ENCODE measurements at places on chromosomes 3 and 15.

DNA sequence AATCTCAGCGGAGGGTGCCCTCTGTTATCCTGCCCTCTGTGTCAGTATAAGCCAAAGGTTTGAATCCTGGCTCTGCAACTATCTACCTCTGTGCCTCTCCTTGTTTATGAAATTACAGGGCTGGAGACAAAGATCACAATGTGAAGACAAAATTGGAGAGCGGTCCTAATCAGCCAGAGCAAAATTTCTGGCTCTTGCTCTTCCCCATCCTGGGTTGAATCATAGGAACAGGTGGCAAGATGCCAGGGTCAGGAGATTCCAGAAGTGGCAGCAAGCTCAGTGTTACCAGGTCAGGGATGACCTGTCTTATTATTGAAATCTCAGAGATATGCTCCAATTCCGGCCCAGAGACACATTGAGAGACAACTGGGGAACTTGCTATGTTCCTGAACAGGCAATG is 2.3 kb upstream of the CCR2 start:
- no peak for DNase-seq

- peak; percentile 85 for DNase-seq
Observed at GRCh38 chr15:25690673-25691543, 172.2 kb downstream of the ATP10A start.

- DNase-seq: no peak
Observed at GRCh38 chr3:60386306-60386705, 864.9 kb downstream of the FHIT start.

GRCh38 chr15:56524915-56525314 is 60.0 kb upstream of the MNS1 start:
- peak; percentile 27 for DNase-seq

GRCh38 chr3:54846119-54846518 is 81.7 kb downstream of the LRTM1 start:
- no peak for DNase-seq

DNA sequence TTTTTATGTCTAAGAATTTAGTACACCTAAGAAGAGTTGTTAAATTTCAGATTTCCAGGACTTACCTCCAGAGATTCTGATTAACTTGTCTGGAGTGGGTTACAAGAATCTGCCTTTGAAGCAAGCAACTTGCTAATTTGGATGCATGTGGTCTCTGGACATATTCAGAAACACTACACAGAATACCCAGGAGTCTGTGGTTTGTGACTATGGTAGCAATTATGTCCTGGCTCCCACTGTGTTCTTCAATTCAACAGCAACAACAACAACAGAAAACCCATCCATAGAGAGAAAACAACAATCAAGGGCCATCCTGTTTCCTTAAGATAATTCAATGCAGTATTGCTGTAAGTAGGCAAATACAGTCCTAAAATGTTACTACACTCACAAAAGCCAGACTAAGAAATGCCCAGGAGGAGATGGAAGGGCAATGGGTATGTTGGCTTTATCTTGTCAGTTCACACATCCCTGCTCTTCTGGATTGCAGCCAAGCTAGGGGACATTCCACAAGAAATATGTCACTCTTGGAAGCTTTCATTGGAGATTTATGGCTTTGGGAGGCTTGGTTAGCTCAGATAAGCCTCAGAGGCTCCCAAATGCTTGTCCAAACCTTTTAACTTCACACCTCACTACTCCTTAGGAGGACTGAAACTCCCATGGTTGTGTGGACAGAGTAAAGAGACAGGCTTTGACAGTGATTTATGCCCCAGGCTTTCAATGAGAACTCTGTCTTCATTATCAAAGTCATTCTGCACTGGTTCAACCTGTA is 99.4 kb upstream of the MRPL3 start:
- no peak for DNase-seq

DNA sequence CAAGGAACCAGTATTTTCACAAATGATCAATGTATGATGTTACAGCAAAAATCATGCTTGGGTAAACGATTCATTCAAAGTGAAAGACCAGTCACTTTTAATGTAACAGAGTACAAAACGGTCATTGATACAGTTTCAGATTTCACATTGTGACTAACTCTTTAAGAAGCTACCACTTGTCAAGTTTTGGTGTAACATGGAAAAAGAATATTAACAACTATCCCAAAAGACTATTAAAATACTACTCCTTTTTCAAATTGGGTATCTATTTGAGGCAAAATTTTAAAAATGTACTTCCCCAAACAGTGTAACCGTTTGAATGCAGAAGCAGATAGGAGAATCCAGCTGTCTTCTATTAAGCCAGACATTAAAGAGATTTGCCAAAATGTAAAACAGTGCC is 31.7 kb downstream of the AKAP13 start:
- peak; percentile 18 for DNase-seq

- DNase-seq: no peak
Observed at GRCh38 chr15:82621970-82622369, 25.2 kb downstream of the CPEB1 start.

DNA sequence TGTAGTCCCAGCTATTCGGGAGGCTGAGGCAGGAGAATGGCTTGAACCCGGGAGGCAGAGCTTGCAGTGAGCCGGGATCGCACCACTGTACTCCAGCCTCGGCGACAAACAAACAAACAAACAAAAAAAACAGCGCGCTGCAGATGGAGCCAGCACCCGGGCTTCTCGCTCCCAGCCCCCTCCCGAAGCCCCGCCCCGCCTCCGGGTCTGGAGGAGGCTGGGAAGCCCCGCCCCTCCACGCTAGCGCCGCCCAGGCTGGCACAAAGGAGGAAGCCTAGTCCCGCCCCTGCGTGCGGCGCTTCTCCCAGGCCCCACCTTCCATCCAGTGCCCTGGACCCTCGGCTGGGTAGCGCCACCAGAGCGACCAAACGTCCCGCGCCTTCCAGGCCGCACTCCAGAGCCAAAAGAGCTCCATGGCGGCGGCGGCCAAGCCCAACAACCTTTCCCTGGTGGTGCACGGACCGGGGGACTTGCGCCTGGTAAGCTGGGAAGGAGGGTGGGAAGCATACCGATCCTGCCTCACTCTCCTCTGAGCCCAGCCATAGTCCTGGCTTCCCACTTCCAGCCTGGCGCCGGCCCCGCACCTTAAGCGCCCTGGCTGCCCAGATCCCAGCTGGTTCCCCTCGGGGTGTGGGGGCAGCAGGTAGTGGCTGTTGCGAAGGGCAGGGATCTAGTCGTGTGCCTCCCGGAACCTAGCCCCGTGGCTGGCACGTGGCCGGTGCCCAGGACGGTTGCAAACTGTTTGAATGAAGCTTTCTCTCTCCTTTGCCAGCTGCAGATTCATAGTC is at the start of gene SORD:
Gene SORD (plus strand): TSS at position 325 of the 788 bp plus-strand sequence. CDS start 89 bp downstream, at position 414.
- peak; percentile 69 for DNase-seq

DNA sequence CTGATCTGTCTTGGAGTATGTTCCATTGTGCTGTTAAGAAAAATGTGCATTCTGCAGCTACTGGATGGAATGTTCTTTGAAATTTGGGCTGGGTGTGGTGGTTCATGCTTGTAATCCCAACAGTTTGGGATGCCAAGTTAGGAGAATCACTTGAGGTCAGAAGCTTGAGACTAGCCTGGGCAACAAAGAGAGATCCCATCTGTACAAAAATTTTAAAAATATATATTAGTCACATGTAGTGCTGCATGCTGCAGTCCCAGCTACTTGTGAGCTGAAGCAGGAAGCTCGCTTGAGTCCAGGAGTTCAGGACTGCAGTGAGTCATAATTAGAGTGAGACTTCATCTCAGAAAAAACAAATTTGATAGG is 62.8 kb upstream of the PLSCR4 start:
- peak; percentile 83 for DNase-seq

DNA sequence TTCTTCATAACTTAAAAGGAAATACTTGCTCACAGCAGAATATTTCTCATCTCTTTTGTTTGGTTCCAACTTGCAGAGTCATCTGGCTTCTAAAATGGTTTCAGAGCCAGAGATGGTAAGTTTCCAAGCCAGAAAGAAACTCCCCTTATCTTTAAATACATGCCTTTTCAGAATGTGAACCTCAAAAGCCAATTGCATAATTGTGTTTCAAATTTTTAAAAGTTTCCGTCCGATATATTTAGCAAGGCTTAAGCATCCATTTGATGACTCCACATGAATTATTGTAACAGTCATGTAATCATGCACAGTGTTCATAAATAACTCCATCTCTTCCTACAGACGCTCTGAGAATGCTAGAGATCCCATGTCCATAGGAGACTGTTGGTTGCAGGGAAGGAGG is 40.6 kb upstream of the C3orf80 start:
- peak; percentile 61 for DNase-seq

GRCh38 chr3:11120091-11120805 is 34.0 kb upstream of the HRH1 start:
- no peak for DNase-seq

- no peak for DNase-seq
Observed at GRCh38 chr3:38173834-38174418, 8.6 kb downstream of the OXSR1 start.

- DNase-seq: no peak
Observed at GRCh38 chr15:32923176-32923575, 205.4 kb downstream of the GREM1 start.

GRCh38 chr15:62938825-62939224 is 103.7 kb upstream of the TPM1 start:
- no peak for DNase-seq

DNA sequence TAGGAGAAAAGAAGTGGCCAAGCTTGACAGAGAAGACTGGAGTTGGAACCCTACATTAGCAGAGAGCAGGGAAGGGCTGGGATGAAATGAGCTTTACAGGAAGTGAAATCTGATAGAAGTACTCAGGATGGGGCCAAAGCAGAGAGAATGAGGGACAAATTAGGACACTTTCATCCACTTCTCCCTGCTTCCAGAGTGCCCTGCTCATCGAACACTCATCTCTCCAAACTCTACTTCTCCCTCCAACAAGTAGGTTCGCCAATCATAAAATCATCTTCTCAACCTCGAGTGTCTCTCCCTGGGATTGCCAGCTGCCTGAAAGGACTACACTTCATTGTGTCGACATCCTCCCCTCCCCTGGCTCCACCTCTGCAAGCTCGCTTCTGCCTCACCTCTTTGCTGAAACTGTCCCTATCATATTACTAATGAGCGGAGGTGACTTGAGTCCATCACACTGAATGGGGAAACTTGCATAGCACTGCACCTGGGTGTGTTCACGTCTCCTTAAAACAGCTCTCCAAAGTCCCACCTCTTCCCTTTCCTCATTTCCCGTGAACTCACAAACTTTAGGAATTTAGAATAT is 365.8 kb downstream of the FOXP1 start:
- no peak for DNase-seq

DNA sequence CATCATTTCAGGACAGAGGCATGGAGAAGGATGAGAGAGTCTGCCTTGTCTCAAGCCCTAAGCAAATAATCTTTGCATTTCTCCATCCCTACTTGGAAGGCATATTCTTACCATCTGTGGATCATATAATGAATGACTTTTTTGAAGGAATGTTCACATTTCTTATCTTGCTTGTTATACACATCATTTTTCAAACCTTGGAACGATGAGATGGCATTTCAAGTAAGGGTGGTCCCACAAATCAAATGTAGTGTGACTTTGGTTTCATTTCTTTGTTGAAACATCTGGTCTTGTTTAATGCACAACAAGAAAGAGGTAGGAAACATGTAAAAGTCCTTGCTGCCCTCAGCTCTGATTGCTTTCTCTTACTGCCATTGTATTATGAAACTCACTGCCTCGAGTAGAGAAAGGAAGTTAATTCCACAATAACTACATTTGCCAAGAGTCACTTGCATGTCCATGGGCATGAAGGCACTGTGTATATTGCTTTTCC is 32.1 kb downstream of the RBMS3 start:
- DNase-seq: no peak

- no peak for DNase-seq
Observed at GRCh38 chr3:134294302-134295280, 43.9 kb upstream of the RYK start.

DNA sequence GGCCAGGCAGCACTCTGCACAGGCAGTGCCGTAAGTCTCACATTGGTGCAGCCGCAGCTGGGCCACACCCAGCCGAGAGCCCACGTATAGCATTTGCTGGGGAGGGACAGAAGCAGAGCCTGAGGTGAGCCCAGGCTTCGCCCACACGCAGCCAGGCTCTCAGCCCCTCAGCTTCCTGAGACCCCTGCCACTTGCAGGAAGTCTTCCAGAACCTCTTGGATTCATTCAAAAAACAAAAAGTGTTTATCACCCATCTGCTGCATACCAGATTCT is 6.9 kb downstream of the SEMA3G start:
- DNase-seq: no peak

- DNase-seq: no peak
Observed at GRCh38 chr3:11555211-11555782, 88.4 kb downstream of the VGLL4 start.

GRCh38 chr15:68347392-68347791 is 69.8 kb downstream of the FEM1B start:
- DNase-seq: no peak

GRCh38 chr3:65350801-65351476 is 663.1 kb upstream of the ADAMTS9 start:
- DNase-seq: no peak

DNA sequence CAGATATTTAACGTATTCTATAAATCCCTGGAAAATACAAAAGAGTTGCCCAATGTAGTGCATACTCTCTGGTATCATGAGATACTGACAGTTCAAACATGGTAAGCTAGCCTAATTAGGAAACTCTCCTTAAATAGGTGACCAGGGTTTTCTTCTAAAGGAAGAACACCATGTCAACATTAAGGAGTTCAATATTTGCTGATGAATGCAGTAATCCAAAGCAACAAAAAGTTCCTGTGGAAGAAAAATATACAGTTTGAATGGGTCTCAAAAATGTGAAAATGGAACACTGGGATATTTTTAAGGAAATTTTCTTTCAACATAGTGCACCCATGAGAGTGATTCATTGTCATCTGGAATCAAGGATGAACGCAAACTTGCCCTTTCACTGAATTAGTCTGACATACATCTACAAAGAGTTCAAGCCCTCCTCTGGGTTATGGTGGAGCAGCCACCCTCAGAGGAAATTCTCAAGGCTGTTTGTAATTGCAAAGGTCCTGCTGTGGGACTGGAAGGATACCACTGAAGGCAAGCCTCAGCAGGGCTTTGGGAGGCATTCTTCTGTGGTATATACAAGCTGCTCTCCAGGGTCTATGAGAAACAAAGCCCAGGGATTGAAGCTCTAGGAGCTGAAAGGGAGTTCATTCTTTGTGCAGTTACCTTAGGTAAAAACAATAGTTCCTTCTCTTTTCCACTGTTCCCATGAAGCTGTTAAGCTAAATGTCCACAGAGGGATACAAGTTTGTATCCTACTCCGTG is 700.3 kb downstream of the TUSC7 start:
- no peak for DNase-seq

GRCh38 chr15:45425135-45425534 is 46.8 kb upstream of the GATM start:
- peak; percentile 21 for DNase-seq

GRCh38 chr15:62150445-62150844 is 14.6 kb downstream of the C2CD4B start:
- DNase-seq: no peak

- DNase-seq: no peak
Observed at GRCh38 chr15:63146684-63147083, 10.6 kb downstream of the RPS27L start.

- DNase-seq: no peak
Observed at GRCh38 chr3:128498127-128498626, 5.2 kb upstream of the GATA2 start.
